Activated T-helper 1 cell treated with anti-CD3 and anti-CD28 coated beads, Interleukin-12 subunit alpha, Interleukin-12 subunit beta, Interleukin-2, Interleukin-4 antibody, amounts not matched to agents 30 ng/mL and 10 ng/mL and 1 ng/mL, durations not matched to agents 14 hours and 24 hours and 36 hours (primary cell): ENCODE measurements at places on chromosomes 6 and 20. TPM values are rescaled to one million over a fixed set of nuclear protein-coding genes. Genes with fewer than 3 reads are reported as not detected.

DNA sequence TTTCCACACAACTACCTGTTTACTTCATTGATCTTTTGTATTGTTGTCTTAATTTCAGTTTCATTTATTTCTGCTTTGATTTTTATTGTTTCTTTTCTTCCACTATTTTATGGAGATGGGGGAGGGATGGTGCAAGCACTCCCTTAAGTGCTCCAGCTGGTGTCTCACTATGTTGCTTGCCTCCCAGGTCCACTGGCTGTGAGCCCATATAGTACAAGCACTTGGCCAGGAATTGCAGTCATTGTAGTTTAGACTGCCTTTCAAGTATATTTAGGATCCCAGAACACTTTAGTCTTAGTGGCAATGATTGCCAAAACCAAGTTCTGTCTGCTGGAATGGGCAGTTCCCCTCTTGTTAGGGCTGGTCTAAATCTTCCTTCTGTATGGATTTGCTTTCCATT, 34.9 kb upstream of the MAN1A1 start:
- no peak for DNase-seq

GRCh38 chr6:116575227-116575626, 3.9 kb downstream of the RWDD1 start:
- DNase-seq, result no peak

GRCh38 chr6:137000825-137001224, 43.9 kb downstream of the IL20RA start:
- no peak for DNase-seq

- peak; percentile 66 for DNase-seq
These were observed at the start of gene SLC16A10 for GRCh38 chr6:111087106-111087835. SLC16A10 (plus strand) TSS chr6:111087503; CDS start chr6:111087753, 250 bp downstream.

WFDC12 gene
- not detected in 2 replicates for total RNA-seq

TRAPPC3L gene
- total RNA-seq, result not detected in 2 replicates
